ENCODE measurements at places on chromosomes 7 and 10. TPM values are rescaled to one million over a fixed set of nuclear protein-coding genes. Genes with fewer than 3 reads are reported as not detected.

TMEM270 gene
- total RNA-seq: 0.23 TPM

LRRD1 gene
- total RNA-seq: not detected

GPER1 gene
- 0.86 TPM for total RNA-seq

VWDE gene
- total RNA-seq: 0.29 TPM

ADAM22 gene
- 0.06 TPM for total RNA-seq

OLAH gene
- total RNA-seq: not detected

SPDYE2B gene
- total RNA-seq: not detected

CNNM1 gene
- total RNA-seq: 21.9 TPM

CALML5 gene
- not detected for total RNA-seq

MEOX2 gene
- not detected for total RNA-seq

BMS1 gene
- total RNA-seq: 23.8 TPM

STX1A gene
- total RNA-seq: 67.2 TPM

GIMAP2 gene
- total RNA-seq: not detected

CYP2C9 gene
- total RNA-seq: not detected

APBB1IP gene
- total RNA-seq: 8.5 TPM

DNAJC2 gene
- 61.9 TPM for total RNA-seq

FAM25A gene
- total RNA-seq: not detected

CYP2C8 gene
- total RNA-seq: not detected

CYP17A1 gene
- not detected for total RNA-seq

SPRN gene
- 0.18 TPM for total RNA-seq

TAS2R4 gene
- 0.20 TPM for total RNA-seq

AQP1 gene
- 0.40 TPM for total RNA-seq

OR6V1 gene
- not detected for total RNA-seq

ACSM6 gene
- not detected for total RNA-seq

CACNB2 gene
- total RNA-seq: not detected

CC2D2B gene
- not detected for total RNA-seq

Measured in A549 treated with ZK216348 at 1 μM for 4 hours (cell line).